ENCODE measurements at places on chromosomes 7 and 10. TPM values are rescaled to one million over a fixed set of nuclear protein-coding genes. Genes with fewer than 3 reads are reported as not detected.

DNA sequence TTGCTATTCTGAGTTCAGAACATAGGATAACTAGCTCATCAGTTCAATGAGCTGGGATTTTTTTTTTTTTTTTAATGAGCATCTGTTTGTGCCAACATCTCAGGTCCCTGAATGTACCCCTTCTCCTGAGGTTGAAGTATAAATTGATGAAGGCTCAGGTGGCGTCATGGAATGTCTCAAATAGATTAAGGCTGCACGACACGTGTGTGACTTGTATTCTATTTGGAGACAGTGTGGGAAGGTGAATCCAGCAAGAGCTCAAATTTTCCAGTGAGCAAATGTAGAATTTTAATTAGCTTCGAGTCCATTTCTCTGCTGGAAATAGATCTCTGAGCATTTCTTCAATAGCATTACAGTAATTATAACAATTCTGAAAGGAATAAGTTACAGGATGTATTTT, 37.2 kb upstream of the JCAD start:
- no peaks in the 10 kb centered on the region for H3K36me3 ChIP-seq
- no peaks in the 10 kb centered on the region for H3K27me3 ChIP-seq
- ATAC-seq = no peak
- no peaks in the 10 kb centered on the region for H3K4me1 ChIP-seq
- no peak overlapping the region for H3K27ac ChIP-seq

- H3K4me1 ChIP-seq = no peaks in the 10 kb centered on the region
- H3K36me3 ChIP-seq = no peaks in the 10 kb centered on the region
- H3K4me3 ChIP-seq = no peak overlapping the region
- no peak for ATAC-seq
Observed at GRCh38 chr7:77202481-77202976, 2.9 kb upstream of the FGL2 start.

- ATAC-seq = no peak
- no peak overlapping the region for H3K4me3 ChIP-seq
- H3K36me3 ChIP-seq = no peaks in the 10 kb centered on the region
- no peaks in the 10 kb centered on the region for H3K27me3 ChIP-seq
- peaks cover 99% of the 10 kb centered on the region for H3K4me1 ChIP-seq
Observed at GRCh38 chr10:80465839-80466590, 11.9 kb downstream of the TSPAN14 start.

GRCh38 chr7:99008181-99008631, 129.9 kb downstream of the TRRAP start:
- no peak overlapping the region for H3K27ac ChIP-seq
- peaks cover 100% of the 10 kb centered on the region for H3K36me3 ChIP-seq
- no peak for ATAC-seq
- H3K4me1 ChIP-seq = no peaks in the 10 kb centered on the region
- no peaks in the 10 kb centered on the region for H3K27me3 ChIP-seq
- no peak overlapping the region for H3K4me3 ChIP-seq

- H3K27ac ChIP-seq = no peak overlapping the region
- H3K4me3 ChIP-seq = no peak overlapping the region
- H3K4me1 ChIP-seq = no peaks in the 10 kb centered on the region
- peak; percentile 62 for ATAC-seq
Observed at GRCh38 chr7:22488643-22489462, 11.1 kb downstream of the STEAP1B start.

DNA sequence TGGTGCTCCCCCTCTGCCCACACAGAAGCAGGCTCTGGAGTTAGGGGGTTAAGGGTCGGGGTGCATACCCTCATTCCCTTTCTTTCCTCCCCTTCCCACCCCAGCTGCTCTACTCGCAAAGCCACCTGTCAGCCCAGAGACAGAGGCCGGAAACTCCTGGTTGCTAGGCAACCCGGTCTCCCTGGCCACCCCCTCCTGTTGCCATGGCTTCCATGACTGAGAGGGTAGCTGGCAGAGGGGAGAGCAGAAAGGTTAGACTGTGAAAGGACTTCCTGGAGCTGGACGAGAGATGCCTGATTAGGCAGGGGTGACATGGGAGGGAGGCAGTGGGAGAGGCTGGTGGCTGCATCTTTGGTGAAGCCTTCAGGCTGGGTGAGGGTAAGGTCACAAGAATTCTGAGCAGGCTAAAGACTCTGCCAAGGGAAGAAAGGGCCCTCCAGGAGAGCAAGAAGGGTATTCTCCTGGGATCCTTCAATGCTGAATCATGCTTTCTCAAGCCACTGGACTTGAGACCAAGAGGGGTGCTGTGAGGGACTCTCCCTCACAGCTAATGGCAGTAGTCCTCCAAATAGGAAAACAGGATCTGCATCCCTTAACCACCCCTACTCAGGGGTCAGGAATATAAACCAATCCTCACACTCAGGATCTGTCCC, 5.4 kb downstream of the PSD start:
- peaks cover 100% of the 10 kb centered on the region for H3K27me3 ChIP-seq
- H3K4me3 ChIP-seq = no peak overlapping the region
- peaks cover 30% of the 10 kb centered on the region for H3K4me1 ChIP-seq
- H3K27ac ChIP-seq = no peak overlapping the region

- H3K36me3 ChIP-seq = no peaks in the 10 kb centered on the region
- H3K27ac ChIP-seq = no peak overlapping the region
- H3K4me1 ChIP-seq = no peaks in the 10 kb centered on the region
- no peak for ATAC-seq
- peaks cover 17% of the 10 kb centered on the region for H3K27me3 ChIP-seq
Observed at GRCh38 chr10:82889728-82890127, 1014.7 kb downstream of the NRG3 start.

The ELMO1 gene
- total RNA-seq = 22.1 TPM

The LRRN3 gene
- not detected for total RNA-seq

All from gastroesophageal sphincter (tissue), 4 donors.